ENCODE measurements at places on chromosomes 16 and 17.
A peak's percentile ranks its signal among the peaks of the same experiment; 100 is the strongest.

- DNase-seq: no peak
Measured at GRCh38 chr16:71493213-71493612, 4.1 kb upstream of the ZNF19 start.

DNA sequence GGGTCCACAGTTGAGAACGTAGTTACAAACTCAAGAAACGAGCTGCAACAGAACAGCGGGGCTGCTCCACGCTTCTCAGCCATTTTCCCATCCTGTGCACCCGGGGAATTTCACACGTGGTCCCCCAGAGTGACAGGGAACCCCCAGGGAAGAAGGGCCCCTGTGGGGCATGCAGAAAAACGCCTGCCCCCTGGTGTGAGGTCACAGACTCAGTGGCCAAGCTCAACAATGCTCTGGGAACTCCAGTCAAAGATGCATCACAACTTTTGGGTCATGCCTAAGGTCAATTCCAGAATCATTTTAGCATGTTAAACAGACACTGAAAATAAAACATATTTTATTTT is 115.4 kb downstream of the ZNF778 start:
- no peak for DNase-seq

GRCh38 chr16:65532258-65532657 is 410.4 kb upstream of the CDH11 start:
- DNase-seq: no peak

- DNase-seq: no peak
Measured at GRCh38 chr17:81683208-81683583, 401 bp downstream of the ARL16 start.

DNA sequence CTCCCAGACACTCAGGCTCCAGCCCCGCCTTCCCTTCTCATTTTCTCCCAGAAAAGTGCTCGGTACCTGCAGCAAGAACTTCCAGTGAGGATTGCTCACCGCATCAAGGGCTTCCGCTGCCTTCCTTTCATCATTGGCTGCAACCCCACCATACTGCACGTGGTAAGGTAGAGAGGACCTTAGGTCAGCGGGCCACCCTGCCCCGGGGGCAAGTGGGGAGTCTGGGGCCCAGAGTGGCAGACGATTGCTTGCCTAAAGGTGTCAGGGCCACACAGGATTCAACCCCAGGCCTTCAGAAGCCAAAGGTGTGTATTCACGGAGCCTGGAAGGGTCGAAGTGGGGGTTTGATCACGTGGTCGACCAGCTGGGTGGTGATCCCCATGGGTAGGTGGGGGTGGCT is 1.4 kb downstream of the BCKDK start:
- no peak for DNase-seq

DNA sequence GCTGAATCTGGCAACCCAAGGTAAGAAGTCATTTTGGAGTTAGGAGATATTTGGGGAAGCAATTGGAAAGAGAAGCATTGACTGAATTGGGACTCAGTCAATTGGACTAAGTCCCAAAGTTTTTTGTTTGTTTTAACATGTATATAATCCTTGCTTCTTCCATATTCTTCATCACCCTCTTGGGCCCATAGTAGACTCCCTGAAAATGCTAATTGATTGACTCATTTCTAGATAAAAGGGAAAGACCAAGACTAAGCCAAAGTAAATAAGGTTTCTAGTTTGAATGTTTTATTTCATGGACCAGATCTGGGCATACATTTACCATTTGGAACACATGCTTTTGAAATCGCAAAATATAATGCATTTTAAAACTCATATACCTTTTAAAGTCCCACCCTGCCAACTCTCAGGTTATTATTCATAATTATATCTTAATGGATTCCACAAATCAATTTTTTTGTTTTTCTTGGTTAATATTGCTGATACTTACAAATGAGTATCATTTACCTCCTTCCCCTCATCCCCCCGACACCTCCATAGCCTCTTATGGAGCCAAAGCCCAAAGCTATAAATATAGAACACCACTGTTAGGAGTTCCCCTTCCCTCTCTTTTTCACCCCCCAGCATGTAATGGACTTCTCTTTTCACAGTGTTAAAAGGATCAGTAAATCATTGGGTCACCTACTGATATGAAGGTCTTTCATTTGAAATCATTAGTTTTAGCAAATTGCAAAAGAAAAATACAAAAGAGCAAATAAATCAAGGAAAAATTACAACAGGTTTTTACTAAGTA is 674.0 kb upstream of the SOX9 start:
- DNase-seq: no peak

DNA sequence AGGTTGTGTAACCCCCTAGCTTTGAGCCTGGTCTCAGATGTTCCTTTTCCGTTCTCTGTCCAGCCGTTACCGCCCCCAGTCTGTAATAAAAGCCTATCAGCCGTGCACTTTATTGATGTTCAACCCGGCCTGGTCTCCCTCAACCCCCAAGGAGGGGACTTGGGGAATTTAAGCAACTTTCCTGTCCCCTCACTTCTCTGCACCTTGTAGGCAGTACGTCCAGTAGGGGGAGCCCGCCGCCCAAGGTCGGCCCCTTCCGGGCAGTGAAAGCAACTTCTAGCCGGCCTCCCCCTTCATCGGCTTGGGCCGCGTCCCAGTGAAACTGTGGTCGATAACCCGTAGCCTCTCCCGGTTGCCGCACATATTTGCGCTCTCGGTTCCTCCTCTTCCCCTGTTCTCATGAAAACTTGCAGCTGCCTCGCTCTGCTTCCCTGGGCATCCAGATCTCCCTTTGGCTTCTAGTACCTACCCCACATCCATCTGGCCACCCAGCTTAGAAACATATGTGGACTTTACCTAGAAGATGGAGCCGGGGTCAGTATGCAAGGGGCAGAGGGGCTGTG is 7.9 kb downstream of the PNPO start:
- peak; percentile 82 for DNase-seq

DNA sequence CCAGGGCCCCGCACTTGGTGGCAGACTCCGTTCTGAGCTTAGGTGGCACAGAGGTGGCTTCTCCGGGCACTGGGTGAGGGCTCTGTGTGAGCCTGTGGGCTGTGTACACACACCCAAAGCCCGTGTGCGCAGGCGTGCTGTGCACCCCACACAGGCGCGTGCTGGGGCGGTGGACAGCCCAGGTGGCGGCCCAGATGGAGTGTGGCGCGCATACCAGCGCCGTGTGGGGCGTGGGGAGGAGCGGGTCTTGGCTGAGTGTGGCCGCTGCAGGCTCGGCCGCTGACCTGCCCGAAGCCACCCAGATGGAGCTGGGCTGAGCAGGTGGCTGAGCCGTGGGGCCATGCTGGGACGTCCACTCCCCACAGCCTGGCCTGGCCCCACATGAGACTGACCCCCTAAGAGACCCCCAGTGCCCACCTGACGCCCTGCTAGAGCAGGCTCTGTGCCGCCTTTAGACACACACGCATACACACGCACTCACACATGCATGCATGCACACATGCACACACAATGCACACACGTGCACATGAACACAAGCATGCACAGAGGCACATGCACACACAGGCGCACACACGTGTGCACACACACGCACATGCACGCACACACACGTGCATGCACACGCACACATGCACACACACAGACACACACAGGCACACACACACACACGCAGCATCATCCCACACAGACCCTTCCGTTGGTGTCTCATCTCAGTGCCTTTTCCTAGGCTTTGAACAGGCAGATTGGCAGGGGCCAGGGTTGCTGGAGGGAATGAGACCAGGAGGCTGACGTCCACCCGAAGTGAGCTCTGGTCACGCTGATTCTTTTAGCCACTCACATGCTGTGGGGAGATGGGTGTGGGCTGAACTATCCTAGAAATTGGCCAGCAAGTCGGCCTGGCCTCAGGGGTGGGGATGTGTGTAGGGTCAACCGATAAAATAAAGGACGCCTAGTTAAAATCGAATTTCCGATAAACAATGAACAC is 2.1 kb downstream of the PRR35 start:
- DNase-seq: no peak

DNA sequence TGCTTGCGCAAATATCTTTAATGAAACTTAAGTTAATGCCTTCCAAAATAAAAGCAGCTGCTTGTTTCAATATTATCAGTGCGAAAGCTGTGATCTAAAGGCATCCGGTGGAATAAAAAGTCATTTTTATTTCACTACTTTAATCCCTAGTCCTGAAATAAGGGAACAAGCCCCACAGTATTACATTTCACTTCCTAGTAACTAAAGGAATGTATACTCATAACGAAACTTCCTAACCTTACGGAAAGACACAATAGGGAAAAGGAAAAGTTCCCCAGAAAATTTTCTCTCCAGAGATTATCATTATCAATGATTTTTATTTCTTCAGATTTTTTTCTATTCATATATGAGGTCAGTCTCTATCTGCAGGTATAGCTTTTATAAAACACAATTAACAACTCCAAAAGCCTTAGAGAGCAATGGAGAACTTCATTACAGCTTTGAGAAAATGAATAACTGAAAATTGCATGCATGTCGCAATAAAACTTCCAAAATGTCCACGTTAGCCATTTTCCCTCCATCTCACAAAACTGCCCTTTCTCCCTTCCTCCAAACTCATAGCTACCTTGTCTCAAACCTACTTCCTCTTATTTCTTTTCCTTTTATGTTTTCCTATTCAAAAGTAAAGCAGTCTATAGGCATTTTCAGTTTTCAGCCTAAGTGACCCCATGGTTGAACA is 154.3 kb upstream of the MED13 start:
- no peak for DNase-seq

- DNase-seq: peak; percentile 72
Measured at GRCh38 chr17:81487487-81488275, 24.9 kb downstream of the ACTG1 start.

GRCh38 chr17:81520021-81520901 is 7.7 kb upstream of the ACTG1 start:
- no peak for DNase-seq
